ENCODE measurements at places on chromosomes 6 and 20.

DNA sequence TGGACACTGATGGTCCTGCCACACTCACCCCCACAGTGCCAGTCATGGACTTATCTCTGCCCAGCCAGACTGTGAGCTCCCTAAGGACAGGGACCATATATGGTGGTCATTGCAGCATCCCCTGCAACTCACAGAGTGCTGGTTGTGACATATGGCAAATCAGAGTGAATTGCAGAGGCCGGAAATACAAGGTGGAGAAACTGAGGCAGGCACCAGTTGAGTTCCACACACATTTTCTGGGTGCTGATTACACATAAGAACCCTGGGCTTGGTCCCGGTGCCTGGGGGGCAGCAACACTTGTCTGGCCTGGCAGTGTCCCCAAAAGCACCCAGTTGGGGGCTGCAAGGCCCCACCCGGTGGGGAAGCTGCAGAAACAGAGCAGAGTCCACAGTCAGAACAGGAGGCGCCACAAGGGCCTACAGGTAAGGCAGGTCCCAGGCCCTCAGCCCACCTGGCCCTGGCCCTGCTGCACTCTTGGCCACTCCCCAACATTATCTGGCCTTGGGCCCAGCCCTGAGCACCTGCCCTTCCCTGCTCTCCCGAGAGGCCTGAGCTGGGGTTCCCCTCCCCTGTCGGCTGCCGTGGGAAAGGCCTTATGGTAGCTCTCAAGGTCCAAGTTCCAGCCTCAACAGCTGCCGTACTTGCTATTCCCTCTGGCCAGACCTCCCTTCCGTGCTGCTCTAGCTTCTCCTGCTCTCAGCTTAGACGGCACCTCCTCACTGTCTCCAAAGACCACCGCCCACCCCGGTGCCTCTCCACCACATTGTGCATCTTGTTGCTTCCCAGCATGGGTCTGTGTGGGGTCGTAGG is 140.8 kb upstream of the PTPN1 start:
- no peak for DNase-seq

DNA sequence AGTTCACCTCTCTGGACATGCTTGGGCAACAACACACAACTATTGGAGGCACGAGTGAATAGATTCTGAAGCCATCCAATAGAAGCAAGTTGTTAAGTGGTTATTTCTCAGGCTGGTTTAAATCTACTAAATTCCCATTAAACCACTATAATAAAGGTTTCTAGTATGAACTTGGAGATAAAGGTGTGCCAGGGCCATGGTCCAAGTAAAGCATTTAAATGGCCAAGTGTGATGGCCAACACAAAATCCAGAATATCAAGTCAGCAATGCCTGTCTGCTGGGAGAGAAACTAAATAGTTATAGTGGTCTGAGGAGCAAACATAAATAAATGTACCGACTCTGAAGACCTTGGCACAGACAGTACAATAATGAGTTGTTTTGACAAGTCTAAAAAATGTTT is 294.3 kb upstream of the STXBP5 start:
- DNase-seq = no peak

DNA sequence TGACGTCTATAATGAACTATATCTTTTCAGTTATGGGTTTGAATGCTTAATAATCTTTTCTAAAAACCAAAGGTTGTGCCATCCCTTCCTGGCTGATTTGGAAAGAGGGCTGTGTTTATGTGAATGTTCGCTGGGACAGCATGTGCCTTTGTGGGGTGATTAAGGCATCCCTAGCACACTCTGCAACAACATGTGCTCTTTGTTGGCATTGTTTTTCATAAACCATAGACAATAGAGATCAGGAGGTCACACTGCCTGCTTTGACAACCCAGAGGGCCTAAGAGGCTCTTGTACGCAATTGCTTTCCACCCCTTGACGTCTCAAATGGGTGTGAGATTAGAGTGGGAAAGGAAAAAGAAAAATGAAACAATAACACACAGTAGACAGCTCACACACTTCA is 116.0 kb downstream of the LRRC1 start:
- DNase-seq = no peak

DNA sequence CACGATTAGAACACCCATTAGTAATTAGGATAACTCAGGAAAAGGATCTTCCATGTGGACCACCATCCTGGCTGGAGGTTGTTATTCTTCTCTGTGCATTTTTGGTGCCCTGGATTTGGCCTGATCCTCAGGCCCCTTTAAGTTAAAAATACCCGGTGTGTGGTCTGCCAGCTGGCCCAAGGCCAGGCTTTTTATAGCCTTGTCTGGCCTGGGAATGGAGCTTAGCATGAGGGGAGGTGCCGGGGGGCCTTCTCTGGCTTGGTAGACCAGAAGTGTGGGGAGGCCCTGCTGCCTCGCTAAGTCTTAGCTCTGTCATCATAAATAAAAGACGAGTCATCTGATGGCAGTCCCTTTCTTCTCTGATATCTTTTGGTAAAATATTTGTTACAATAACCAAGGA is 71.4 kb downstream of the ARID1B start:
- no peak for DNase-seq

- DNase-seq = no peak
These were observed 137.5 kb downstream of the FOXA2 start for GRCh38 chr20:22446613-22447446.

GRCh38 chr6:4463236-4463635 is 313.0 kb upstream of the CDYL start:
- DNase-seq = no peak

GRCh38 chr6:109644131-109644530 is 46.9 kb downstream of the AK9 start:
- no peak for DNase-seq

- DNase-seq = no peak
These were observed 67.3 kb upstream of the NXT1 start for GRCh38 chr20:23283096-23283850.

DNA sequence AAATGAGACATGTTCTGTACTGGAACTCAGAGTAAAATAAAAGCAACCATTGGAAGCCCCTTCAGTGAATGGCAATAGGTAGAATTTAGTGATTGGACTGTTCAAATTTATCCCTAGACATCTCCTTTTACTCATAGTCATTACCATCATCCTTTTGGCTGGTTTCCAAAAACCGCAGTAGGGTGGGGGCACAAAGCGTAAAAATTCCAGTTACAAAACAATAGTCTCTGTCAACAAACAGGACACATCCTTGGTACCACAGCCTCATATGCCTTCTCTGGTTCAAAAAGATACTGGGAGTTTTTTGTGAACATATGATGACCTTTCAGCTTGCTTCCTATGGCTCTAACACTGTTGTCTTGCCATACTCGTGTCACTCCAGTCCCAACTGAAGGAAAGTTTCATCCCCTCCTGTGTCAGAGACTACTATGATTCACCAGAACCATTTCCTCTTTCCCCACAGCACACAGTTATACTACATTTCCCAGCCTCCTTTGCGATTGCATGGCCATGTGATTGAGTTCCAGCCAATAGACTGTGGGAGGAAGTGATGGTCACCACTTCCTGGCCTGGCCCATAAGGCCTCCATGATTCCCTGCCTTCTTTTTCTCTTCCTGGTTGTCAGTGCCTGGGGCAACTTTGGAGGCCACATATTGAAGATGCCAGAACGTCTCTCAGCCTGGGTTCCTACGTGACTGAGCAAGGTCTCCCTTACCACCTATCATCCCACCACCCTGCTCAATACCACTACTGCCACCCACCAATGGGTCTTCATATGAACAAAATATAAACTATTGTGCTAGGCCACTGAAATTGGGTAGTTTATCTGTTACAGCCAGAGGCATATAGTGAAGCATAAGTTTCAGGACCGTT is 162.4 kb downstream of the ID4 start:
- no peak for DNase-seq

Data from stimulated activated CD8-positive, alpha-beta memory T cell treated with anti-CD3 and anti-CD28 coated beads, Interleukin-2, amount 100 ng/mL, for 1 hour (primary cell).